ENCODE measurements at places on chromosomes 7 and 10.
A peak's percentile ranks its signal among the peaks of the same experiment; 100 is the strongest.

DNA sequence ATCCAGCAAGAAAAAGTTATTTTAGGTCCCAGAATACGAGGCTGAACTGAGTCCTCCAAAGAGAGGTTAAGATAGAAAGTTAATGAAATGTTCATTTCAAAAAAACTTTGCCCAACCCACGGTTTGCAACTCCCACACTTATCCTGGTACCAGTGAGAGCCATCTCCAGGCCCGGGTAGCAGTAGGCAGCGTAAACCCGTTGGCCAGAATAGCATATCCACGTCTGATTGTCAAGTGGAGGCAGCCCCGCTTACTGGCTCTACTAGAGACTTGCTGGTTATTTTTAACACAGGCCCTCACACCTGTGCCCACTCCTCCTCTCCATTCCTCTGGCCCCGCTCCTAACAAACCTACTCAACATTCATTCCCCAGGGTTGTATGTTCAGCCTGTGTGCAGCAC is 109.7 kb downstream of the HIP1 start:
- no peak for DNase-seq

- no peak for DNase-seq
Measured at GRCh38 chr7:17523813-17524739, 225.6 kb downstream of the AHR start.

GRCh38 chr10:54869022-54869421 is 68.0 kb upstream of the PCDH15 start:
- DNase-seq, result no peak

- DNase-seq, result no peak
Measured at GRCh38 chr7:155259866-155260497, 37.7 kb upstream of the INSIG1 start.

DNA sequence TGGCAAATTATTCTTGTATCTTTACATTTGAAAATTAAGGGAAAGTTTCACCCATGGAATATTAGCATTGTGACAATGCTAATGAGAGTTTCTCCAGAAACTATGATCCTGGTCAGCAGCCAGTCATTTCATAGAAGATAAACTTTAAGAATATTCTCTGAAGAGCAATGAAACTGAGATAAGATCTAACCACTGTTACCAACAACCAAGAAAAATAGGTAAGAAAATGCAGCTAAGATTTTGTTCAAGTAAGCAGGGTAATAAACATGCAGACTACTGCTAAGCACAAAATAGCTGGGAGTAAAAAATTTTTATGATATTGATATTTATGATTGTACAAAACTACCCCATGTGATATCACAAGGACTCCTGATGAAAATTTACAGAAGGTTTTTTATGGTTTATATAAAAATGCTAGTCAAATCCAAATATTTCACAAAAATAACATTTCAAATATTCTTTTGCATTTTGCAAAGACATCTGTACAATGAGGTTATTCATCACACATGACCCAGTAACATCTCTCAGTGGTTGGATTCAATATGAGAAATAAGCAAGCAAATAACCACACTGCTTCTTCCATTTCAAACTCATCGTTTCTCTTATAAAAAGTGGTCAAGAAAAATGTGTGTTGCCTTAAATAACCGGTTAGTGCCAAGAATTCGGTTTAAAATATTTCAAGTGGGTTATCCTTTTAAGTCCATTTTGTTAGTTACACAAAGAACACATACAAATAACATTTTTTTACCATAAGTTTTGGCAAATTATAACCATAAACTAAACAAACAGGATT is 251.6 kb downstream of the DIP2C start:
- DNase-seq, result no peak

- DNase-seq, result no peak
Measured at GRCh38 chr10:105875050-105875449, 1234.0 kb downstream of the SORCS3 start.

GRCh38 chr10:103733045-103733419 is 122.3 kb downstream of the SH3PXD2A start:
- DNase-seq, result no peak

GRCh38 chr10:707861-708260 is 18.4 kb upstream of the DIP2C start:
- no peak for DNase-seq

DNA sequence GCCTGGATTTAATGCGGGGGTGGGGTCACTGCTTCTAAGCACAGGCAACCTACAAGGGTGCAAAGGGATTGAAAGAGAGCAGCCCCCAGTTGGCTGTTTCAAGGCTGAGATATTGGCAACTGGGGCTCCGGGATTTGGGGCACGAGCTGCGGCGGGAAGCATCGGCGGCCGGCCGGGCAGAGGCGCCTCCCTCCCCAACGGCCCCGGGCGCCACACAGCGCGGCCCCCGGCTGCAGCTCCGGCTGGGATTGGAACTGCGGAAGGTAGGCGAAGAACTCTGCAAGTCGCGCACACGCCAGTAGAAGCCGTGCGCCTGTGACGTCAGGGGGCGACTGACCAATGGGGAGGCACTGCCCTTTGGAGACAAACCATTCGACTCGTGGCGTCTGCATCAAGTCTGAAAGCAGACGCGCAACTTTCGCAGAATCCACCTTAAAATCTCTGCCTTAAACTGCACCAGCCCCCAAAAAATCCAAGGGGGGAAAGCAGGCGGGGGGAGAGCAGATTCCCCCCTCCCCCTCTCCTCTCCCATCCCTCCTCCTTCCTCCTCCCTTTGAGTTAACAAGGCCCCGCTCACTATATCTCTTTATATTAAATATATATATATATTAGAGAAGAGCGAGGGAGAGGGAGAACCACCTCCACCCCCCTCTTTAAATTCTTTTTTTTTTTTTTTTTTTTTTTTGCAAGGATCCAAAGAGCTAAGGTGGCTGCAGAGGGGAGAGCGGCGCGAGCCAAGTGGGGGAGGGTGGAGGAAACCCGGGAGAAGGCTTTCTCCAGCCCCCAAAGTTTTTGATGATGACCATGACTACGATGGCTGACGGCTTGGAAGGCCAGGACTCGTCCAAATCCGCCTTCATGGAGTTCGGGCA is at the start of gene DLX6:
Gene DLX6, plus strand, starts transcription at position 371 of the 872 bp plus-strand sequence. Its CDS starts 425 bp downstream, at position 796.
- no peak for DNase-seq

DNA sequence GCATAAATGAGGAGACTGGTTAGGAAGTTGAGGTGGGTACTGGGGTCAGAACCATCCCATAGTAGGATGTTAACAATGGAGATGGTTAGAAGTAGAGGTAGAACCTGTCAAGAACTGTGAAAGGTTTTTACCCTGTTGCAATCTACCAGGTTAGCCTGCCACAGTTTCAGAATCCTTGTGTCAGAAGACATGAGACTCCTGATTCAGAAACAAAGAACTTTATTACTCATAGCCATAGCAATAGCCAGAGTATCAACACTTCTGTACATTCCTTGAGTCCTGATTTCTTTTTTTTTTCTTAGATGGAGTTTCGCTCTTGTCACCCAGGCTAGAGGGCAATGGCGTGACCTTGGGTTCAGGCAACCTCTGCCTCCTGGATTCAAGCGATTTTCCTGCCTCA is 200.9 kb downstream of the GRM3 start:
- no peak for DNase-seq

- DNase-seq, result no peak
Measured at GRCh38 chr7:1643270-1644092, 26.6 kb upstream of the ELFN1 start.

DNA sequence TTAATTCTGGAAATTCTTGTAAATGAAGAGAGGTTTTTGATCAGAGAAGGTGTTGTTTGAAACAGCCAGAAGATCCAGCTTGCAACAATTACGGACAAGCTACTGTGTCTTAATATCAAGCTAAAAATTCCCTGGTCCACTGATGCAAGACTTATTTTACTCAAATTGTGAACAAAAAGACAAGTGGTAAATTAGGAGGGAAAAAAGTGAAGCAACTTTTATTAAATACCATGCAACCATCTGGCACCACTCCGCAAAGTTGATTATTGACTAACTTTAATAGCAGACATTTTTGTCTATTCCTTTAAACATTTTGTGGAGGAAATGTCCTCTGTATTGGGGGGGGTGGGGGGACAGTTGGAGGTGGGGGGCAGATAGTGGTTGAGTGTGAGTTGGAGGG is 5.1 kb upstream of the CAV2 start:
- no peak for DNase-seq

DNA sequence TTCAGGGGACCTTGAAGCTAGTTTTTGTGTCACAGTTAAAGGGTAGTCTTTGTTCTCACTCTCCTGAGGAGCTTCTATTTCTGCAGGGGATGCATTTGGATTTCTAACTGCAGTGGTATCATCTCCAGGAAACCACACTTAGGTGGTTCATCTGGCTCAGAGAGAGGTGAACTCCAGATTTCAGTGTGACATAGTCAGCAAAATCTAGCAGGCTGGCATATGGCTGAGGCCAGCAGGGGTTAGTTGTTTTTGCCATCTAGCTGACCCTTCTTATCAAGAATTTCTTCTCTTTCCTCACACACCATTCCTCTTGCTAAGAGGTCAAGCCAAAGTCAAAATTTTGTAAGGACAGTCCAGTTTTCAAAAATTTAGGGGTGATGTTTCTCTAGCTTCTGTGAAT is 248.2 kb downstream of the REEP3 start:
- no peak for DNase-seq

DNA sequence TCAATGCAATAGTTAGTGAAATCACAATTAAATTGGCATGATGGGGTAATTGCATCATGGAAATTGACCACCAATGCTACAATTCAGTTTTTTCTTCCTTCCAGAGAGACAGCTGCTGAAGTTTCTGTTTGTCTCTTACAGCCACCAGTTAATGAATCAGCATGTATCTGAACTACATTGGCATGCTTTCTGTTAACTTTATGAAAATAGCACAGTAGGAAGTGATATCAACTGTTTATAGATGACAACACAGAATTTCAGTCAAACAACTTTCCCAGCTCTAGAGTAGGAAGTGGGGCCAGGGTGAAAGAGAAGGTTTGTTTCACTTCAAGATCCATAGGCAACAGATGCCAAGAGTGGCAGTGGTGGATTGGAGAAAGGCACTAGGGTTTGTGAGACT is 339.6 kb upstream of the VWC2 start:
- DNase-seq, result no peak

- DNase-seq, result no peak
Measured at GRCh38 chr10:122657729-122658128, 41.9 kb downstream of the C10orf120 start.

GRCh38 chr10:78476844-78477243 is 443.2 kb downstream of the RPS24 start:
- no peak for DNase-seq

DNA sequence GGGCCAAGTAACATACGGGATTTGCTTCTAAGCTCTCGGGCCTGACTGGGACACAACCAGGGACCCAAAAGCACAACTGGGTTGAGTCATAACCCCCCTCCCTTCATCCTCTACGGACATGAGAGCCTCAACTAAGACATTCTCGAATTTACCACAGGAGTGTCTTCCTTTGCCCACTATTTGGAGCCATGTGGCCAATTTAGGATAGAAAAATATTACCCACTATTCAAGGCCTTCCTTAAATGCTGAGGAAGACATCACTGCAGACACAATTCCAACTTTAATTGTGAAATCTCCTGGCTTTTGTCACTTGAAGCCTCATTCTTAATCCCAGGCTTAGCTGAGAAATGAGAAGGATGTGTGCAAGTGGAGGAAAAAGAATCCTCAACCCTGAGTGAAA is 11.8 kb downstream of the CTBP2 start:
- DNase-seq, result no peak

- peak; percentile 6 for DNase-seq
Measured at GRCh38 chr7:519484-520390, at the start of gene PDGFA. PDGFA (minus strand) TSS chr7:519846; CDS start chr7:519001, 845 bp downstream.

GRCh38 chr7:78066599-78066998 is 268.0 kb downstream of the PHTF2 start:
- no peak for DNase-seq

GRCh38 chr7:93920496-93921182 is 896 bp upstream of the GNG11 start:
- DNase-seq, result no peak

DNA sequence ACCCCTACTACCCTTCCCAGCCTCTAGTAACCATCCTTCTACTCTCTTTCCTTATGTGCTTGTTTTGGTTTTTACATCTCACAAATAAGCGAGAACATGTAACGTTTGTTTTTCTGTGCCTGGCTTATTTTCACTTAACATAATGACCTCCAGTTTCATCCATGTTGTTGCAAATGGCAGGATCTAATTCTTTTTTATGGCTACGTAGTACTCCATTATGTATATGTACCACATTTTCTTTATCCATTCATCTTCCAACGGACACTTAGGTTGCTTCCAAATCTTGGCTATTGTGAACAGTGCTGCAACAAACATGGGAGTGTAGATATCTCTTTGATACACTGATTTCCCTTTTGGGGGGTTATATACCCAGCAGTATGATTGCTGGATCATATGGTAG is 33.6 kb upstream of the SLC26A4 start:
- no peak for DNase-seq

DNA sequence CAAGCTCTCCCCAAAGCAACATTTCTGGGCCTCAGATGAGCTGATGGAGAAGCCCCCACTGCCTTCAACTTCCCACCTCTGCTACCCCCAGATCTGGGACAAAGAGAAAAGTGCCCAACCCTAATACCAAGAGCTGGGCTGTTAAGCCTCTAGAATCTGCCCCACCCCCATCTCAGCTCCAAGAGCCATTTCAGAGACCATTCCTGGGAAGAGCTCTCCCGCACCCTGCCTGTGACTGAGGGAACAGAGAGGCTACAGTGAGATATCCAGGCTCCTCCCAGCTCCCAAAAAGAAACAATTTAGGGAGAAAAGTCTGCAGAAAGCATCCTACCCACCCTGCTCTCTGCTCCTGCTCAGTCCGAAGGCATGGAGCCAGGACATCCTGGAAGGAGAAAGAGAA is 2.5 kb upstream of the KCNH2 start:
- no peak for DNase-seq

GRCh38 chr10:104981995-104982394 is 340.9 kb downstream of the SORCS3 start:
- no peak for DNase-seq

DNA sequence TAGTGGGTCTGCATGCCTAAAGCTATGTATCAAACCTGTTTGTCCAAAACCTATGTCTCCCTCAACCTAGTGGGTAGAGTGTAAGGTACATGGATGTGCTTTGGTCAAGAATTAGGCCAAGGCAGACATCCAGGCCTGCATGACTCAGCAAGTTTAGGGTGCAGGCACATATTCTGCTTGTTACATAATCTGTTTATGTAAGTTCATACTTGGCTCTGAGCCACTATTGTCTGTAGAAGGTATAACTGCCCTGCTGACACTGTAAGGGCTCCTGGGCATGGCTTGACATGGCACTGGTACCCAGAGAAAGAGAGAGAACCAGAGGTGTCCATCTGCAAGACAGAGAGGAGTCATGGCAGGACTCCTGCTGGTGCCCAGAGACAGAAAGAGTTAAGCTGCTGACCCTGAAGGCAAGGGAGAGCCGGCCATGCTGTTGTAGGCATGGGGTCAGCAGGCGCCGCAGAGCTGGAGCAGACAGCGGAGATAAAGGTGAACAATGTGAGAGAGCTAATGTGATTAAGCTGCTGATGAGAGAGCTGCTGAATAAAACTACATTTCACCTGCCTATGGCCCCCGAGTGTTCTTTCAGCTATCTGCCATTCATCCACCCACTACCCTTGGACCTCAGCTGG is 118.5 kb upstream of the TMEM106B start:
- no peak for DNase-seq

Data from activated CD4-positive, alpha-beta T cell treated with anti-CD3 and anti-CD28 coated beads for 24 hours (primary cell).